Adipocyte (in vitro differentiated cells): ENCODE measurements at places on chromosomes 5 and 9.

- no peak for DNase-seq
Measured at GRCh38 chr9:76957258-76957657, 51.3 kb upstream of the PRUNE2 start.

DNA sequence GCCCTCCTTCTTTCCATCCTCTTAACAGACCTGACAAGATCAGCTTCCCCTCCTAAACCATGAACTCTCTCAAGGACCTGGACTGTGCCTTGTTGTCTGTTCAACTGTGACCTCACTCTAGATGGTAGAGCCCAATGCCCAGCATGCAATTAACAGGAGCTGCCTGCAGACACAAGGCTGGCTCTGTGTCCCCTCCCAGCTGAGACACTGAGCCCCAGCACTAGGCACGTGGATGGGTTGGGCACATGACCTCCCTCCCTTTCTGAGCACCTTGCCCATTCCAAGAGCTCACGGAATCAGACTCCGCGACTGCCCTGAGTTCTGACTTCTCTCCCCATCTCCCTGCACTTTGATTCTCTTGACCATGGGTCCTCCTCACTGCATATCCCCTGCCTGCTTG is 93.5 kb upstream of the LRRTM2 start:
- no peak for DNase-seq

GRCh38 chr5:61680247-61680646 is 348.2 kb downstream of the ZSWIM6 start:
- DNase-seq = no peak

DNA sequence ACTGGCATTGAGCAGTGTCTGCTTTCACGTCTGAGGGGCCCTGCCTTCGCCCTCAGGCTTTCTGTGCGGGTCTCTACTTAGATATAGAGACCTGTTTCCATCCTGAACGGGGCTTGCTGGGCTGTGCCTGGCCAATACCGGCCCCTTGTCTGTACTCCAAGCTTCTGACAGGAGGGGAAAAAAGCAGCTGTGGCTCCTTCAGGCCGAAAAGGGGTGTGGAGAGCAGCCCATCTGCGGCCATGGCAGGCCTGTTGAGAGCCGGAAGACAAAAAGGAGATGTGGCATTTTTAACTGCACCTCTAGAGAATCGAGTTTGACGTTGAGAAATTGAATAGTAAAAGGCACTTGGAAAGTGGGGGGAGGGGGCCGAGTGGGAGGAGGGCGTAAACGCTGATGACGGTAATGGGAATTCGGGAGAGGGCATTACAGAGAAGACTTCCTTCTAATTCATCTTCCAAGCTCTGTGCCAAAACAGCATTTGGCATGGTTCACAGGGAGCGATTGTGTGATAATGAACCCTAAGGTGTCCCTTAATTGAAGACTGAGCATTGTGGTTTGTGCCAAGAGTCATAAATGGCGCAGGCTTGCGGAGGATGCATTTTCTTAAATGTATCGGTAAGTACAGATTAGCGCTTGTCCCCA is 25.1 kb upstream of the PRDM12 start:
- DNase-seq = no peak

DNA sequence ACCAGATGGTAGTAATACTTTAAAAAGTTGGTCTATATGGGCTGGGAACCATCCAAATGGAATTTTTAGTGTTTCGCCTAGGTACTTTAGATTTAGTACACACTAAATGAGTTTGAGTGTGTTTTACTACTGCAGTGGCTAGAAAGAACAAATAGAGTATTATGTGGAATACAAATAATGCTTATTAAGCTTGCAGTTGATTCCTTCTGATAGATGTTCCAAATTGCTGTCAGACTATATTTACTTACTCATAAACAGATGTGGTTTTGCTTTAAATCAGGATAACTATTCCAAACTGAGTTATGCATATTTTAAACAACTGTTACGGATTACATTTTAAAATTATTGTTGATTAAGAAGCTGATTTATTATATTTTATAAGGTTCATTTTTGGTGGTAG is 103.3 kb downstream of the ZSWIM6 start:
- DNase-seq = no peak

DNA sequence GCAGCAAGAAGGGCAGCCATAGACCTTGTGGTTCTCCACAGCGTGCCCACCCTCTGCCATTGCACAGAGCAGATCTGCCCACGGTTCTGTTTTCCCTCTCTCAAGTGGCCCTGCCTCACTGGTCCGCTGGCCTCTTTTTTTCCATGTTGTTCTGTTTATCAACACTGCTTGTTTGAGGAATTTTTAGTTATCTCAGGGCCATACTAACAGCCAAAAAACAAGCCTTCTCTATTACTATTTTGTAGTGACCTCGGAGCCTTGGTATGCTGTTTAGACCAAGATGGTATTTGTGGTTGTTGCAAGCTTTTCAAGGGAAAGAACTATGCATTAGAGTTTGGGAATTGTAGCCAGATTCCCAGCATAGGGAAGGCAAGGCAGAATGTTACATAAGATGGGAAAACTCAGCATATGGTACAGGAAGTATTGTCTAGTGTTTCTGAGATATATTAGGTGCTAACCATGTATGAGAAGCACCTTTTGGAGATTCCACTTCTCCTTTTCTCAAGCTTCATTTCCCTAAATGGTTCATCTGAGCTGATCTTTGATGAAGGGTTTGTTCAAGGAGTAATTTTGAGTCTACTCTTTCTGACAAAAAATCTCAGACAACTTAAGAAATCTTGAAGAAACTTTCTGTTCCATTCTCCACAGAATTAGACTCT is 54.3 kb downstream of the NUP214 start:
- DNase-seq = peak; percentile 84

- peak; percentile 78 for DNase-seq
Measured at GRCh38 chr5:95664204-95664786, 17.7 kb downstream of the RFESD start.

- DNase-seq = peak; percentile 60
Measured at GRCh38 chr5:60178101-60178500, 284.6 kb upstream of the PDE4D start.

GRCh38 chr9:27572566-27572917 is 739 bp downstream of the C9orf72 start:
- no peak for DNase-seq

DNA sequence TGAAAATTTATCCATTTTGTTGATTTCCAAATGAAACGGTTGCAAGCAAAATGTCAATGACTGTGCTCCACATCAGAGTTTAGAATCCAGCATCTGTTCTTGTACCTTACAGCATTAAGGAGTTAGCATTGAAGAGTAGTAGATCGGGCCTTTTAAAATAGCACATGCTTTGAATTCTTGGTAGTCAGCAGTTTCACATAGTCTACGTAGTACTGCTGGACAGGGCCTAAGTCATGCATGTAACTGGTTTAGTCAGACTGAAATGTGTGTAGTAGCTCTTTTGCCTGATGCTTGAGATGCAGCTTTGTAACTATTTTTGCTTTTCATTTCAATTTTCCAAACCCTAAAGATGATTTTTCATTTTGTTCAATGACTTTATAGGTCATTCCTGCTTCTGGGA is 19.8 kb downstream of the LECT2 start:
- DNase-seq = peak; percentile 28

GRCh38 chr5:135691044-135691443 is 112.3 kb upstream of the CXCL14 start:
- no peak for DNase-seq

- DNase-seq = no peak
Measured at GRCh38 chr5:15334551-15335266, 165.3 kb upstream of the FBXL7 start.

DNA sequence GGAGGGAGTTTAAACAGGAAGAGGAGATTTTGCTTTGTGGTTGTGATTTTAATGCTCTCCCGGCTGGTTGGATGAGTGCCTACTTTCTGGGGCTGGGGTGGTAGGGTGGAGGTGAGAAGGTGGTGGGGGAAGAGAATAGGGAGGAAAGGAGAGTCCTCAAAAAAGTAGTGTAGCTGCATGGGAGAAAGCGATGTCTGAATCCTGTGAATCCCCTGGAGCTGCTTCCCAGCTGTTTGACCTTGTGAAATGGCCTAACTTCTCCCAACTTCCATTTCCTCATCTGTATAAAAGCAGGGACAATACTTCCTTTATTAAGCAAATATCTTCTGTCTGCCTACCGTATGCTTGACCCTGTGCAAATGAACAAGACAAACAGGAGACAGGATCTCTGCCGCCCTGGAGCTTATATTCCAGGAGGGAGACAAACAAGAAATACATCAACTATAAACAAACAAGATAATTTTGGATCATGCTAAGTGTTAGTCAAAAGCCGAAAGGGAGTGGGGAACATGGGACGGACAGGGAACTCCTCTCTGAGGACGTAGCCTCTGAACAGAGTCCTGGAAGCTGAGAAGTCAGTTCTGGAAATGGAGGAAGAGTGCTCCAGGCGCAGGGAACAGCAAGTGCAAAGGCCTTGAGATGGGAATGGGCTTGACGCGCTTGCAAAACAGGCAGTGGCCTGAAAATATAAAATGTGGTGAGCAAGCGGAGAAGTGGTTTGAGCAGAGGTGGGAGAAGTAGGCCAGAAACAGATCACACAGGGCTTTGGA is 103.5 kb downstream of the SPRY4 start:
- no peak for DNase-seq

DNA sequence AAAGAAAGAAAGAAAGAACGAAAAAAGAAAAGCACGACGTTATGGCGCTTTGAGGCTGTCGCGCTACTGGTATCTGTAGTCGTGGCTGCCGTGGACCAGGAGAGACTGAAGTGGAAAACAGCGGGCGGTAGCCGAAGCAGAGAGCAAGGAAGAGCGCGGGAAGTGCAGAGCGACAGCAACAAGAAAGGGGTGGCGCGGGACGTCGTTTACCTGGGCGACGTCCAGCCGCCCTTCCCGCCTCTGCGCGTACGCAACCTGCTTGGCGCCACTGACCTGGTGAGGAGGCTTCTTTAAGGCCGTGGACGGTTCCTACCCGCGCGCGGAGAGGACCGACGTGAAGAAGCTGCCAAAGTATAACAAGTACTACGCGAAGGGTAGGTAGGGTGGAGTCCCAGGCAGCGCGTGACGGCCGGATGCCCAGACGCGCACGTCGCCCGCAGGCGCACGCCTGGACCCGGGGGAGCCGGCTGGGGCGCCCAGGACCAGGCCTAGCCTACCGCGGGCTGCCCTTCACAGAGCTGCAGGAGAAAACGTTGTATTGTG is 15.4 kb downstream of the CCL28 start:
- no peak for DNase-seq

DNA sequence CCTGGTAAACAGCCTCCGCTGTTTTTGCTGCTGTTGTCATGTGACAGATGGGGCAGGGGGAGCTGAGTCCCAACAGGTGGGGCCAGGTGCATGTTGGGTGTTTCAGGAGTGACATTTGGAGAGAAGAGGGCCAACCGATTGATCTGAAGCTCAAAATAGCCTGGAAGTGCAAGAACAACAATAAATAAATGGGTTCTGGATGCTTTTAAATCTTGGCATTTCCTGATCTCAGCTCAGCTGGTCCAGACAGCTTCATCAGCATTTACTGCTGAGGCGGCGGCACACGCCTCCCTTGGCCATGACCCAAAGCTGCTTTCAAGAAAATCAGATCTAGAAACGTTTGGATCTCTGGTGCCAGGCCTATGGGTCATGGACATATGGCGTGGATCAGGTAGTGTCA is 70.5 kb downstream of the PPARGC1B start:
- no peak for DNase-seq

GRCh38 chr5:168308976-168309598 is 17.6 kb downstream of the WWC1 start:
- DNase-seq = no peak

DNA sequence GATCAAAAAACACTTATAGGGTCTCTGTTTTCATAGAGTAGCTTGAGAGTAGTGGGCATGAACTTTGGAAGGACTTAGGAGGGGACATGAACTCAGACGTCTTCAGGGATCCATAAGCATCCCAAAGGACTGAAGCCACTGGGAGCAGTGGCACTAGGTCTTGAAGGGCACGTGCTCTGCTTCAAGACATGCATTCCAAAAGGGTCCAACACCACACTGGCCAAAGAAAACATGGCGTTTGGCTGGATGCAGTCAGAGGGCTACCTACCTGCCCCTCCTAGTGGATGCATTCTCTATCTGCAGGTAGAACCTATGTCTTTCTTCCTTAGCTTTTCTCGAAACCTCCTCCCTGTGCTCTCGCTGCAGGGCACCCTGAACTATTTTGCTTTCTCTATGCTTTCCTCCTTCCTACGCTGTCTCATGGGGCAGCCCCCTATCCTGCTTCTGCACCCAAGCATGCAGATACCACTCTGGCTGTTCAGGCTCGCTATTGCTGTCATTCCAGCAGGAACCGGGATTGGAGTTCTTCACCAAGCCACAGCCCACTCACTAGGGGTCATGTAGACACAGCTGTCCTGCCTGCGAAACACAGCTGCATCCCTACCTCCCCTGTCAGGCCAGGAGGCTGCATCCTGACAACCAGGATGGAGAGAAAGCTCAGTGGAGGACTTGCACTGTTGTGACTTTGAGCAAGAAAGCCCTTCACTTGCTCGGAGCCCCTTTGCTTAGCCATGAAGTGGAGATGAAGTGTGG is 11.9 kb downstream of the FAM240B start:
- DNase-seq = no peak

DNA sequence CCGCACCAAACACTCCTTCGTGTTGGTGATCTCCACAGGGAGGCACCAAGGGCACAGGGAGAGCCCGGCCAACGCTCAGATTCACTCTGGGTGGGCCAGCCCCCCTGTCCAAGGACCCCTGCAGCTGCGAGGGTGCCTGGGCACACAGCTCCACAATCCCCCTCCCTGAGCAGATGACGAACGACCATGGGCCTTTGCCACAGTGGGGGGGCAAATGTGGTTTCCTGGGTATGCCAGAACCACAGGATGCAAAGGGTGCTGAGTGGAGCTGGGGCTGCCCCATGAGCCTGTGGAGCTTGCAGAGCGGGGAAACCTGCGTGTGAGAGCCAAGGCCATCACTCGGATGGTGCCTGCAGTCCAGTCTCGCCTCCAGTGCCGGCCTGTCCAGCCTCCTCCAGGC is 31.0 kb downstream of the LPCAT1 start:
- DNase-seq = no peak

GRCh38 chr5:23089286-23089685 is 236.1 kb upstream of the CDH12 start:
- no peak for DNase-seq

DNA sequence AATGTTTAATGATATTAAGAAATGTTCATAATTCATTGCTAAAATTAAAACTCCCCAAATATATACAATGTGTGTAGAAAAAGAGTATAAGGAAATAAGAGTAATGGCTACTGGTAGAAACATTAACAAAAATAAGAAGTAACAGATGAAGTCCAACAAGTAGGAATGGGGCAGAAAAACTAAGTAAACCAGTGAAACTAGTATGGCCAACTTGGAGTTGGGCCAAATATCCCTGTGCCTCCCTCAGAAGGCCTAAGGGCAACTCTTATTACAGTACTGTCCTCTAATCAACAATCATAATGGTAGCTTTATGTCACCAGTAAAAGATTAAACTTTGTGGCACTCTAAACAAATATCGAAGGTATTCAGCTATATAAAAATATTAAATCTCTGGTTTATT is 93.5 kb downstream of the SSBP2 start:
- peak; percentile 2 for DNase-seq
